ENCODE measurements at places on chromosomes 6 and 20.

DNA sequence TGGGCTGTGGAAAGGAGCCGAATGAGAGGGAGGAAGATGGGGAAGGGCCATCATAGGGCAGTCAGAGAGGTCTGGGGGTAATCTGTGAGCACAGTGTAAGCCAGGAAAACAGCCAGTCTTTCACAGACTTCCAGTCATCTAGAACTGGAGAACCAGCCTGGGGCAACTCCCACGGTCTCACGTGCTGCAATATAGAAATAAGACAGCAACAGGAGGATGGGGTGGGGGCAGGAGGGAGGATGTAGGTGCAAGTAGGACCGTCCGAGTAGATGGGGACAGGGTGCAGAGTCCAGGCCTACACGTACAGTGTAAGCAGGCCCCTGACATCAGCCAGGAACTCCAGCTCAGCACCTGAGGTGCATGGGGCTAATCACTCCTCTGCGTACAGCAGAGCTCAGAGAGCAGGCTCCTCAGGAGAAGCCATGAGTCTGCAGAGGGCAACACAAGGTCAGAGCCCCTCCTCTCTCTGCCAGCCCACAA is 58.2 kb upstream of the TNFAIP3 start:
- no peak for DNase-seq

DNA sequence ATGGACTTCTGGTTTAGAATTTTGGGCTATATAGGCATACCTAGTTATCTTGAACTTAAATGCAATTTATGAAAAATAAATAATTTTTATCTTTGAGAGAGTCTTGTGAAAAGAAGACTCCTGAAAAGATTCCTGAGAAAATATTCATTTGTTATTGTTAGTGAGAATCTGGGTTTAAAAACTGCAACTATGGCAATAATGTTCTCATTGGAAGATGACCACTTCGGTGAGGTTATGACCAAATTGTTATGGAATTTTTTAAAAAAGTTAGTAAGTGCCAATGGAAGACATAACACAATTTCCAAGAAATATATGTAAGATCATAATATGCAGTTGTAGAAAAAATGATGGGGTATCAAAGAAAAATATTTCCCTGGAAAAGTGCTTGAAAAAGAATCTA is 46.3 kb downstream of the GRIK2 start:
- DNase-seq, result no peak

GRCh38 chr6:127854009-127854408 is 46.8 kb downstream of the THEMIS start:
- no peak for DNase-seq

GRCh38 chr6:45419571-45420082 is 41.9 kb upstream of the SUPT3H start:
- DNase-seq, result no peak

- DNase-seq, result no peak
Observed at GRCh38 chr6:142313284-142313683, 11.5 kb downstream of the ADGRG6 start.

DNA sequence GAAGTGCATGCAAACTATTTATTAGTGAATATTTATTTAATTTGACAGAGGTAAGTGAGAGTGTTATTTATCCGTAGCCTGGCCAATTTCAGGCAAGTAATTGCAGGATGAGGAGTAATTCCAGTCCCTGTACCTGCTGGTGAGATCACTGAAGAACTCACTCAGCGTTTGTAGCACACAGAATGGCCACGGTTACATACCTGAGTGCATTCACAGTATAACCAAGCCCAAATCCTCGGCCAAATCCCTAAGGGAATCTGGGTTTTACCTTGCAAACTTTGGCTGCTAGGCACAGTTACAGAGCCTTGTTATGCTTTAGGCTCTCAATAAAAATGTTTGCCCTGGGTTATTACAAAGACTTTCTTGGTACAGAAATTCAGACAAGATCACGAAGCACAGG is 93.3 kb downstream of the KCNQ5 start:
- DNase-seq, result no peak

- no peak for DNase-seq
Observed at GRCh38 chr6:17152703-17153102, 50.9 kb downstream of the STMND1 start.

- no peak for DNase-seq
Observed at GRCh38 chr6:125524356-125524755, 222.6 kb upstream of the HDDC2 start.

DNA sequence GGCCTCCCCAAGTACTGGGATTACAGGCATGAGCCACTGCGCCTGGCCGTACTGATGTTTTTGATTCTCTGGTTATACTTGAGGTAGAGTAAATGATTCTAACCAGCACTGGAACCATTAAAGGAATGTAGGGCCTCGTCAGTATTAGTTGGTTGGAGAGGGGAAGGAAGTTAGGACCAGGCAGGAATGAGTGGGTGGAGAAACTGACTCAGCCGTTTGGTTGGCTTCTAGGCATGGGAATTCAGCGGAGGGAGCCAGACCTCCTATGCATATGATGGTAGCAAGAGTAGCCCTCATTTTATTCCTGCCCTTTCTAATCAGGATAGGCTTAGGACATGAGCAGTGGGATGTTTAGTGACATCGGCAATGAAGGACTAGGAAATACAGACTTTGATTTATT is 19.0 kb upstream of the SERINC3 start:
- no peak for DNase-seq

GRCh38 chr20:63908008-63908682 is 13.2 kb downstream of the DNAJC5 start:
- DNase-seq, result no peak

DNA sequence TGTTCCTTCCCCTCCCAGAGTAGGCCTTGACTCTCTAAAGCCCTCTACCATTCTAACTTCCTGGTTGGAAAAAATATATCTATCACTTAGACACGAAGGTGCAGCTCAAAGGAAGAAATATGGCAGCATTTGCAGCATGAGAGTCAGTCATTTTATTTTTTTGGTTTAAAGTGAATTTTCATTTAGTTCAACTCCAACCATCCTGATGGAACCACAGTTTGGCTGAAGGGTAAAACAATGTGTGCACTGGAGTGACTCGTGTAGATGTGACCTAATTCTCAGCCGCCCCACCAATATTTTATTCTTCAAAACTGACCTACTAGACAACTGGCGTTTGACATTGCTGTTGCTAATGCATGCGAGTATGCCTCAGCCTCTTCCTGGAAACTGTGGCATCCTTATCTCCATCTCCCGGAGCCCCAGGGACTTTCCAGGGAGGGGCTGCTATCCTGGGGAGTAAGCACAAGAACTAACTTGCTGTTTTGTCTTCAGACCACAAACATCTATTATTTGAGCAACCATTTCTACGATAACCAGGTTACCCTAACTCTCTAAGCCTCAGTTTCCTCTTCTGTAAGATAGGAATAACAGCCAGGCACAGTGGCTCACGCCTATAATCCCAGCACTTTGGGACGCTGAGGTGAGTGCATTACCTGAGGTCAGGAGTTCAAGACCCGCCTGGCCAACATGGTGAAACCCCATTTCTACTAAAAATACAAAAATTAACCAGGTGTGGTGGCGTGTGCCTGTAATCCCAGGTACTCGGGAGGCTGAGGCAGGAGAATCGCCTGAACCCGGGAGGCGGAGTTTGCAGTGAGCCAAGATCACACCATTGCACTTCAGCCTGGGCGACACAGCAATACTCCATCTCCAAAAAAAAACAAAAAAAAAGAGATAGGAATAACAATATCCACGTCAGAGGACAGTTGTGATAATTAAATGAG is 148.7 kb upstream of the JARID2 start:
- no peak for DNase-seq

GRCh38 chr20:58408603-58409246 is 19.7 kb downstream of the VAPB start:
- no peak for DNase-seq

DNA sequence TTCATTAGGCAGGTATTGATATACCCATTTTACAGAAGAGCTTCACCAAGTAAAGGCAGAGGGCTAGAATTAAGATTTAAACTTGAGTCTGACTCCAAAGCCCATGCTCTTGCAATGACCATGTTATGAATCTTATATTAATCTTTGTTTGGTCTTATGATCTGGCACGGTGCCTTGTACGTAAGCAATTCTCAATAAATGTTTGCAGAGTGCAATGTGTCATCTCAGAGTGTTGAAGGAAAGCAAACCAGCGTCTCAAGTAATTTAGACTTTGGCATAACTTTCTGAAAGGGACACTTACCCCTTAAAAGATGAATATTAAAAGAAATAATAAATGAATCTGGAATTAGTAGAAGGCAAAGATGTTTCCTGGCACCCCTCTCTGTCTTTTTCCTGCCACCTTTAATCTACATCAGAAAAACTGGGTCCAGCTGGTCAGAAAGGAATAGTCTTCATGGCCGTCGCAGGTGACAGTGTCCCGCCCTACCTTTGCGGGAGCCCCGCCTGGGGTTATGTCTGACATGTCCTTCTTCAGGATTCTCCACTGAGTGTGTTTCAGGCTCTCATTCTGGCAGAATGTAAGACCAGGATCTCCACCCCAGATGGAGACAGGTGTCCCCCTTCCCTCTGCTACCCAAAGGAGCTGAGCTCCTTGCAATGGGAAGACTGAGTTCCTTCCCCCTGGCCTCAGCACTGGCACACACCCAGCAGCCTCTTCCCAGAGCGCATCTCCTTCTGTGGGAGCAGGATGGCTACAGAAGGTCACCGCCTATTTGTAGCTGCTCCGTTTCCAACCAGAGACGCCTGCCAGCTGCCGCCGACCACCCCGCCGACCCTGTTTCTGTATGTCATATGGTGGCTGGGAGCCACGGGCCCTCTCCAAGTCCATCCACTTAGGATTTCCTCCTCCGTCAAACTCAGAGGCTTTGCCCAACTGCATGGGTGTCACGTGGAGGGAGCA is 266.3 kb upstream of the ECI2 start:
- no peak for DNase-seq

DNA sequence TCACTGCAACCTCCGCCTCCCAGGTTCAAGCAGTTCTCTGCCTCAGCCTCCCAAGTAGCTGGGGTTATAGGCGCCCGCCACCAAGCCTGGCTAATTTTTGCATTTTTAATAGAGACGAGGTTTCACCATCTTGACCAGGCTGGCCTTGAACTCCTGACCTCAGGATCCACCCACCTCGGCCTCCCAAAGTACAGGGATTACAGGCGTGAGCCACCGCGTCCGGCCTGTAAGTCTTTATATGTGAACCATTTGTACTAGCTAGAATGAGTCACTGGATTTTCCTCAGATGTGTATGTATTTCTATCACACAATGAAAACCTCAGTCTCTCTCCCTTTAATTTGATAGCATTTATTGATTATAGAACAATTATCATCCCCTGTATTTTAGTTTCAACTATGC is 34.0 kb downstream of the ITCH start:
- DNase-seq, result no peak

DNA sequence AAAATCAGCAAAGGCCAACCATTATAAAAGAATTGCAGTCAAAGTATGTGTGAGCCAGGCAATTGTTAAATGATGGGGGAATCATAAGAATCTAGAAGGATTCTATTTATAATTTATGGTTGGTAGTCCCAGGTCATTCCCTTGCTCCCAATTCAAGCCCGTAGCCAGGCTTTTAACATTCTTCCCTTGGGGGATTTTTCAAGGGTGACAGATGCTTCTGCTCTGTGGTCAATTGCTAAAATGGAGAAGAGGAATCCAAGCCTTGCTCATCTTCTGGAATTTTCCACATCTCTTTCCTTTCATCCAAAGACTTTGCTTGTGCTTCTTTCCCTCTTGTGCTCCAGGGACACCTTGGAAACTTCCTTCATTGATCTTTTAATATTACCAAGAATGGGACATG is 18.0 kb upstream of the BCAS1 start:
- no peak for DNase-seq

DNA sequence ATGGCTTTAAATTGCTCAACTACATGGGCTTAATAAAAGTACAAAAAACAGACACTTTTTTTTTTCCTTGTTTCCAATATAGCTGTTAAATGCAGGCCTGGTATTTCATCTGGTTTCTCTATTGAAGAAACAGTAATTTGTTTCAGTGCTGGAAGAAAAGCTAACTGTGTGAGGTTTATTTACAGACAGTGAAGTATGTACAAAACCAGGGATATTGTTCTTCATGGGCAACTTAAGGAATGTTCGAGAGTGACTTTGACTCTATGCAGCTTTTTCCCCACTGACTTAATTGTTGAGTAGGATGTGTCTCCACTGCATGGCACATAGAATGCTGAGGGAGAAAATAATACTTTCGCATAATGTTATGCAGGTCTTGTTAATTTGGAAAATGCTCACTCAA is 31.0 kb upstream of the PRL start:
- no peak for DNase-seq

- DNase-seq, result no peak
Observed at GRCh38 chr6:111951497-111952085, 78.3 kb upstream of the FYN start.

- DNase-seq, result no peak
Observed at GRCh38 chr6:94443701-94444100, 1024.3 kb upstream of the EPHA7 start.

- no peak for DNase-seq
Observed at GRCh38 chr6:126134491-126134890, 148.2 kb downstream of the TRMT11 start.

- no peak for DNase-seq
Observed at GRCh38 chr6:11130605-11131004, 19.1 kb upstream of the ERVFRD-1 start.

GRCh38 chr6:21198032-21198640 is 395.4 kb upstream of the SOX4 start:
- no peak for DNase-seq

DNA sequence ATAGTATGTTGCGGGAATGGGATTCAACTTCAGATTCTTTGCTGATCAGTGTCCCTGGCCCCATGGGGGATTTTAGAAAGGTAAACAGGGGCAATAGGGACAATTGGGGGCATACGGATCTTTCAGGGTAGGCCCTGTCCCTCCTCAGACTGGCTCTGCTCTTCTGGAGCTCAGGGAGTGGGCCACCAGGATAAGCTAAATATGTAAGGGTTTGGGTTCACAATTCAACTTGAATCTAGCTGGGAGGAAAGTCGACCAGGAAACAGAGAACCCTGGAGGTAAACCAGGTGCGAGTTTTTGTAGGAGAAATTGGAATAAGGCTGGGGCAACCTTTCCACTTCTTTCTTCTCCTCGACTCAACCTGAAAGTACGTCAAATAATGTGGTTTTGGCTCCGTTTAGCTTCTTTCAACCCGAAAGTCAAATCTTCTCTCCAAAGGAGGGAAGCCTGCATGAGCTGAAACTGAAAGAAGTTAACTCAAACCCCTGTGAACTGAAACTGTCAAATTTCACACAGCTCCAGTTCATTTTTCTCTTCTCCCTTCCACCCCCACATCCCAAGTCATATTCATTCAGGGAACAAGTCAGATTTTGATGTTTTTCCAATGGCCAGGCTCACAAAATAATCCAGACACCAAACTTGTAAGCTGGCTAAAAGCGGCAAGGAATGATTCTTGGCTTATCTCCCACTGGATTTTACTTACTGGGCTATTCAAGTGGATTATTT is 278.2 kb downstream of the CLIC5 start:
- DNase-seq, result no peak

- no peak for DNase-seq
Observed at GRCh38 chr6:156854466-156855161, 77.4 kb downstream of the ARID1B start.

DNA sequence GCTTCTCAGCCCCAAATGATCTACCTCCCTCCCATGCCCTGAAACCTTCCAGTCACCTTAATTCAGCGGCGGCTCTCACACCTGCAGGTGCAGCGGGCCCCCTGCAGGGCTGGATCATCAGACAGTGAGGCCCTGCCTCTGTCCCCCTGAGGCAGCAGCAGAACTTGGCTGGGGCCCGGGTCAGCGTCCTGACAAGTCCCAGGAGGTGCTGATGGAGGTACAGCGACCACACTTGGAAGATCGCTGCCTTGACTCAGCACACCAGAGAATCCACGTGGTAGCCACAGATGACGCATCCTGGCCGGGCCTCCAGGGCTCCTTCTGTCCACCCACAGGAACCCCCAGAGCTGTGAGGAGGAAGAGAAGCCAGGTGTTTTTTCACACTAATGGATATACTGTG is 116.4 kb upstream of the THBS2 start:
- DNase-seq, result no peak

GRCh38 chr20:6920991-6921613 is 153.6 kb downstream of the BMP2 start:
- no peak for DNase-seq
